ENCODE measurements at places on chromosomes 2 and 18.

DNA sequence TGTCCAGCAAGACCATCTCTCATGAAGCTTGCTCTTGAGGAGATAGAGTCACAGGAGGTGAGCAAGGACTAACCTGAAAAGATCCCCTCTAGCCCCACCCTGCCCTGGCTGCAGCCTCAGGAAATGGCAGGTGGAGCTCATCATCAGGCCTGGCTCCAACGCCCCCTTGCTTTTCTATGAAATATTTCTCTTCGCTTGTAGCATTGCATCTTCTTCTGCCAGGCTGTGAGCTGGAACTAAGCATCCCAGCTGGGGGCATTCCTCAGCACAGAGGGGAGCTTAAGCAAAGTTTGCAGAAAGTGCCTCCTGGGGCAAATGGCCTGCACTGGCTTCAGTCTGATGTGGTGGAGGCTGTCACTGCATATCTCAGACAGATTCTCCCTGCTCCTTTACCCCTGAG lies 90.1 kb upstream of the LGALSL start:
- DNase-seq, result no peak

GRCh38 chr18:11840493-11840892 lies 10.7 kb upstream of the CHMP1B start:
- no peak for DNase-seq

DNA sequence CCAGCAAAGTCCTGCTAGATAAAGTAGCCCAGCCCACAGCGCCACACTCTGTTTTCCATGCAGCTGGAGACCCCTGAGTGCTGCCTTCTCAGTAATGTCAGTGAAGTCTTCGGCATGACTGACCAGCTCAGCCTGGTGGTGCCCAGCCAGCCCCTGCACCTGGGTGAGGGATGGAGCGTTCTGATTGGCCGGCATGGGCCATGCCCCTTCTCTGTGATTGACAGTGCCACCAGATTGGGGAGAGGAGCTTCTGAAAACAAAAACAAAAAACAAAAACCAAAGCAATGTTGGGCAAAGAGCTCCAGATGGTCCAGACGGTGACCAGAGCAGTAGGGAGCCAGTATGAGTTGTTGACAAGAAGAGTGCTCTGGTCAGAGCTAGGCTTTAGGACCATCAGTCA lies 122.6 kb downstream of the DYSF start:
- no peak for DNase-seq

- no peak for DNase-seq
Observed at GRCh38 chr2:168607992-168608391, 151.9 kb downstream of the CERS6 start.

DNA sequence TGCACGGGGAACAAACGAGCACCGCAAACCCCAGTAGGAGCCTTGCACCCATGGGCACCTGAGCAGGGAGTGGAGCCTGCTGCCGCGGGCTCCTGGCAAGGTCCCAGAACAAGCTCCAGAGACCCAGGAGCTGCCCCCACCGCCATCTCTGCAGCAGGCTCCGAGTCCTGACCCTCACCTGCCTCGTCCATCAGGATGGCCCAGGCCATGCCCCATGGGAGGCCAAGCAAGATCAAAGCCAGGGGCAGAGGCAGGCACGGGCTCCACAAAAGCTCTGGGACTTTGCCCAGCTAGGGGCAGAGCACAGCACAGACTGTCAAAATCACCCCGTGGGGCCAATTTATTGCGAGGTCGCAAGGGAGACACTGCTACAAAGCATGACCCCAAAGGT lies 43.6 kb downstream of the GPC1 start:
- no peak for DNase-seq

- DNase-seq, result no peak
Observed at GRCh38 chr2:60557486-60557864, 4.0 kb upstream of the BCL11A start.

DNA sequence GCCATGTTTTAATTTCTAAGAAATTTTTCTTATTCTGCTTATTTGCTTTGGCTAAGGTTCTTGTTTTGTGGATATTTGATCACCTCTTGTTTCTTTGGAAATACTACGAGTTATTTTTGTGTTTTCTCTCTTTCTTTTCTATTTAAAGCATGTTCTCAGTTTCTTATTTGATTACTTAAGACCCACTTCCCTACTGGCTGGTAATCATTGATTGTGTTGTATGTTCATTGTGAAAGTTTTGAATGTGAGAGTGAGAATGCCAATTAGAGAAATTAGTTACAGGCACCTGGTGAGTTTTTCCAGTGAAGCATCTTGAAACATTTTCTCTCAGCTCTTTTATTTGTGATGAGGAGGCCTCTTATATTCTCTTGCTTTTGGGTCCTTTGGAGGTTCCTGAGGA lies 226.7 kb upstream of the MC4R start:
- no peak for DNase-seq
